Right ventricle myocardium superior (tissue), 1 donor: ENCODE measurements at places on chromosomes 12 and 14. TPM values are rescaled to one million over a fixed set of nuclear protein-coding genes. Genes with fewer than 3 reads are reported as not detected.
A peak's percentile ranks its signal among the peaks of the same experiment; 100 is the strongest.

DNA sequence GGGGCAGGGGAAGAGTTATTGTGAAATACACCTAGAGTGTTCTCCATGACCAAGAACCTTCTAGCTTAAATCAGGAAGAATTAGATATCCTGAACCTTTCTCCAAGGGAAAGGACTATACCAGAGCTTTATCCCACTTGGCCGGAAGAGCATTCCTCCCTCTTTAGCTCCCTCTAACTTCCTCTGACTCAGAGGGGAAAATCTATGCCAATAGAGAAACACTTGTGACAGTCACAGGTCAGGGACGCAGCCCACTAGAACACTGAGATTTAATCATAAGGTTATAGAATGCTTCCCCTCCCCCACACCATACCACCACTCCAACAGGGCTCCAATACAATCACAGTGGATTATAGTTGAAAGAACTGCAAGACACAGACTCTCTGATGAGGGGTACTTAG is 55.4 kb upstream of the RFX4 start:
- no peak for DNase-seq

GRCh38 chr12:66188584-66189485 is at the start of gene IRAK3:
IRAK3 (plus strand) TSS chr12:66189214; CDS start chr12:66189300, 86 bp downstream.
- DNase-seq: peak; percentile 94

The RHEBL1 gene
- 0.48 TPM for total RNA-seq

The CLMN gene
- 9.0 TPM for total RNA-seq

The LIN7A gene
- total RNA-seq: 9.8 TPM

The SERPINA9 gene
- total RNA-seq: not detected

The DLGAP5 gene
- 0.27 TPM for total RNA-seq

The LMO3 gene
- total RNA-seq: 2.3 TPM

DNA sequence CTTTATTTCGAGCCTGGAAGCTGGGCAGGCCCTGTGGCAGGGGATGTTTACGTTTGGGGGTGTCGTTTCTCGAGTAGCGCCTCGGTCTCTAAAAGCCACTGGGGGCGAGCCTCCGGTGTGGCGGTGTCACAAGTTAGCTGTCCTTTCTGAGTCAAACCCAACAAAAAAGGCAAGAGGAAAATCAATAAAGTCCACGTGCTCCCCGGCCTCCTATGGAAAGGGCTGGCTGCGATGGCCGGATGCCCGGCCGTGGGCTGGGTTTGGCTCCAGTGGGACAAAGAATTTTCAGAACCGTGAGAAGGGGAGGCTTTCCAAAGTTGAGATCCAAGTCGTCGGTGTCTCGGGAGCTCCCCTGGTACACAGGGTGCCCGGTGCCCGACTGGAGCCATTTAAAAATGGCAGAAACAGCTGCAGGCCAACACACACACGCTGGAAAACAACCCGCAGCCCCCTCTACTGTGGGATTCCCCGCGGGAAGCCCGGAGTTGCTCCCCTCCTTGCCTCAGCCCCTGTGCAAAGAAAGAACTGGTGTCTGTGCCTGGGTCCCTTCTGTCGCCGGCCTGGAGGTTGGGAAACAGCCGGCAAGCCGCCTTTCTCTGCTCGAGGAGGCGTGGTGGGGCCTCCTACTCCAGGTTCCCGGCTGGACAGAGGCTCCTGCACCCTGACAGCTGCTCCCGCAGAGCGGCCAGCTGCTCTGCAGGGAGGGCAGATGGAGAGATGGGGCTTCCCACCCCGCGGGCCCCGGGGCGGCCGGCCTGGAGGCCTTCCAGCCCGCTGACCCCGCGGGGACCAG is 1.9 kb downstream of the BCL7A start:
- DNase-seq: peak; percentile 82

The MYO1H gene
- 0.78 TPM for total RNA-seq

The TEX52 gene
- total RNA-seq: not detected

DNA sequence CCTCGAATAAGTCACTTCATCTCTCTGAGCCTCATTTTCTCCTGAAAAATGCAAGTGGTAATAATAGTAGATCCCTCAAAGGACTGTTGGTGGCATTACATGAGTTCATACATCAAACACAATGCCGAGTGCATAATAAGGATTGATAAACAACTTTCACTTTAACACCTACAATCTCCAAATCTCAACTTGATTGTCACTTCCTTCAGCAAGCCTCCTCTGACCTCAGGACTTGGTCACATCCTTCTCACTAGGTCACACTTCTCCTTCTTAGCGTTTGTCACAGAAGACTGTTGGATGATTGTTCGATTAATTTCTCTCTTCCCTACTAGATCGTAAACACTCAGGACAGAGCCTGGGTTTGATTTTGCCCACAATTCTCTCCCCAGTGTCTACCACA is 7.9 kb upstream of the PRKAB1 start:
- no peak for DNase-seq
